Upper lobe of right lung (tissue), 1 donor: ENCODE measurements at places on chromosomes 3 and 15. TPM values are rescaled to one million over a fixed set of nuclear protein-coding genes. Genes with fewer than 3 reads are reported as not detected.

DNA sequence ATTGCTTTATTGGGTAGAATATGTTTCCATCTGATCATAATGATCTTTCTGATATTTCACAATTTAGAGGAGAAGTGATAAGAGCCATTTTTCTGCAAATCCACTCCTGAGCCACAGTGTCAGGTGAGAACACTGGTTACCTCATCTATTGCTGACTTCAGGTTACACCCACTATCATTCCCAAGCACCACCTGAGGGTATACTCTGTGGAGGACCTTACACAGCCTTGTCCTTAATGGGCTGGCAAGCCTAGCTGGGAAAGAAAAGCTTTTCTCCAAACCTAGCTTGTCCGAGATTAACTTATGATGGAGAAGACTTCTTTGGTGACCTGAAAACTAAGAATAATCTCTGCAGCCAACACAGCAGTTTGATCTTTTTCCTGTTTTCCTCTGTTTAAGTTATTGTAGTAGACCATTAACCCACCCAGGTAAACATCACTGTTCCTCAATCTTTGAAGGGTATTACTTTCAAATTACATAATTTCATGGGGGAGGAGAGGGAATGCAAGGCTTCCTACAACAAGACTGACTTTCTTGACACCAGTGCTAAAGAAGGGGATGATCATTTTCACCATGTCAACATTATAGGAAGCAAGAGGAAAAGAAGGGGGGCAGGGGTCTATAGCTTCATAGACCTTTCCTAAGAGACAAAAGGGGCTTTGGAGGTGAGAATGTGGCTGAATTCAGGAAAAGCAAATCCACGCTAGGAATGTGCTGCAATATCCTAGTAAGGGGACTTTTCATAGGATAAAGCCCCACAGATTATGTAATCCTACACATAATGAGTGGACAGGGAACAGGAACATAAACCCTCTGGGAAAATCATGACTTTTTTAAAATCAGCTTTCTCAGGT is 1.7 kb downstream of the NCEH1 start:
- no peaks in the 10 kb centered on the region for H3K36me3 ChIP-seq
- peak overlapping the region; percentile 91 for H3K27ac ChIP-seq
- peak overlapping the region; percentile 88 for H3K4me3 ChIP-seq
- H3K27me3 ChIP-seq: no peaks in the 10 kb centered on the region
- DNase-seq: no peak

DNA sequence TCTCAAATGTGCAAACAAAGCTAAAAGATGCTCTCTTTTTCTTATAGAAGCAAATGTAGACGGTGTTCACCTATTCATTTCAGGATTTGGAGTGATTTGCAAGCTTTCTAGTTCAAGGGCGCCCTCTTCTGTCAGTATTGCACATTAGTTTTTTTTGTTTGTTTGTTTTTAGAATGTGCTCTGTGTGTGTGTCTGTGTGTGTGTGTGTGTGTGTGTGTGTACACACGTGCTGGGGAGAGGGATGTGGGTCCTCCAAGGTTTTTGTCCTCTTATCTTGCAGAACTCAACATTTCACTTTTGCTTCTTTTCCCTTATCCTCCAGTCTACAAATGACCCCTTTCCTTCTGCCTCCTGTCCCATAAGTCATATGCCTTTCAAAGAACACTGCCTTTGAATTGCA is 23.5 kb downstream of the DNAH1 start:
- no peak overlapping the region for H3K27ac ChIP-seq
- no peaks in the 10 kb centered on the region for H3K4me1 ChIP-seq
- no peak overlapping the region for H3K4me3 ChIP-seq
- DNase-seq: no peak
- H3K27me3 ChIP-seq: no peaks in the 10 kb centered on the region
- H3K36me3 ChIP-seq: peaks cover 4% of the 10 kb centered on the region

- H3K4me1 ChIP-seq: no peaks in the 10 kb centered on the region
- no peak for DNase-seq
- no peaks in the 10 kb centered on the region for H3K36me3 ChIP-seq
- no peak overlapping the region for H3K27ac ChIP-seq
Measured at GRCh38 chr3:111521891-111522290, 20.1 kb upstream of the CD96 start.

- H3K4me3 ChIP-seq: no peak overlapping the region
- DNase-seq: no peak
- no peak overlapping the region for H3K27ac ChIP-seq
Measured at GRCh38 chr15:92243227-92243626, 150.5 kb upstream of the ST8SIA2 start.

GRCh38 chr15:70892002-70892911 is at the start of the genes LRRC49 and THAP10:
LRRC49 (plus strand) TSS chr15:70892826; CDS start chr15:70892895, 69 bp downstream.
THAP10 (minus strand) TSS chr15:70892433; CDS start chr15:70892272, 161 bp downstream.
- DNase-seq: peak; percentile 92
- peak within 1 kb of the TSS; percentile 67 for H3K4me3 ChIP-seq
- H3K36me3 ChIP-seq: peaks cover 7% of the 10 kb centered on the region
- peaks cover 5% of the 10 kb centered on the region for H3K4me1 ChIP-seq

DNA sequence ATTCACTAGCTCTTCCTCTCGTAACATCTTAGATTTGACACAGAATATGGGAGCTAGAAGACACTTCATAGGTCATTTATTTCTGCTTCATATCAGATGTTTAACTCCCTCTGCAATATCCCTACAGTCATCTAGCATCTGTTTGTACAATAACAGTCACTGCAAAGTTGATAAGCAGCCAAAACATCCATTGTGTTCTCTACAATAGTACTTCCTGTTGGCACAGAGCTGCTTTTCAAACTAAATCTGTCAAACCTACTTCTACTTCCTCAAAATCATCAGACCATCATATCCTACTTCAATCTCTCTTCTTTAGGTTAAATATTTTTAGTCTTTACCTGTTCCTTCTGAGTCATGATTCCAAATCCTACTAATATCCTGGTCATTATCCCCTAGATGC is 233.2 kb downstream of the FGF12 start:
- H3K36me3 ChIP-seq: no peaks in the 10 kb centered on the region
- no peaks in the 10 kb centered on the region for H3K4me1 ChIP-seq
- no peak for DNase-seq
- no peak overlapping the region for H3K4me3 ChIP-seq

Gene ECE2
- total RNA-seq: not detected

Gene FBXL2
- 7.6 TPM for total RNA-seq

- H3K36me3 ChIP-seq: no peaks in the 10 kb centered on the region
- H3K4me3 ChIP-seq: no peak overlapping the region
- no peak overlapping the region for H3K27ac ChIP-seq
- H3K27me3 ChIP-seq: peaks cover 7% of the 10 kb centered on the region
Measured at GRCh38 chr3:118817748-118818165, 216.9 kb downstream of the IGSF11 start.

DNA sequence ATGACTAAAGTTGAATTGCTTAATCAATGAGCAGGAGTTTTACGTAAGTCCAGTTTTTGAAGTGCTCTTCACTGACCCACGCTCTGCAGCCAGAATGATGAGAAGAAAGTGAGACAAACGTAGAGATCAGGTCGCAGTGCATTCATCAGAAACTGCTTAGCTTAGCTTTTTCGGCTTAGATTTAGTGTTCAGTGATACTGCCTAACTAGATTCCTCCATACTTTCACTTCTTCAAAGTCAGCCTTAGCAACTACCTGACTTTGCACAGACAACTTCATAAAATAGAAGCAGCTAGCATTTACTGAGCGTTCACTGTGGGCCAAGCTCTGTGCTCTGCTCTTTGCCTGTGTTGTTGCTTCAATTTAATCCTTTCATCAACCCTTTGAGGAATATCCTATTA is 116.1 kb downstream of the KCNH8 start:
- no peak overlapping the region for H3K4me3 ChIP-seq
- no peak overlapping the region for H3K27ac ChIP-seq
- H3K4me1 ChIP-seq: no peaks in the 10 kb centered on the region
- H3K36me3 ChIP-seq: no peaks in the 10 kb centered on the region
- DNase-seq: no peak

DNA sequence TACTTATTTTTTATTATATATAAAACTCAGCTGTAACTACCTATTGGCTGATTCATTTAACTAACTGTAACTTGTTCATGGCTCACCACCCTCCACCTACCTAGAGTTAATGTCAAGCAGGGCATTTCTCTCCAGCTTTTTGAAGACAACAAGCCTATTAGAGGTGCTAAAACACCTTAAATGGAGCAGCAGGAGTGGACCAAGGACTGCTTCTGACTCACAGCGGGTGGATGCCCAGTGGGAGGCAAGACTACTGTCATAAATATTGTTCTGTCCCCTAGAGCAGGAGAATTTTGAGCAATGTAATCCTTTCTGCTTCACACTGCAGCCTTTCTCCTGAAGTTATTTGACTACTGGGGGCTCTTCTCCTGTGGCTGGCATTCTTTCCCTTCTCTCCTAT is 146.9 kb downstream of the CLSTN2 start:
- H3K36me3 ChIP-seq: no peaks in the 10 kb centered on the region
- no peak overlapping the region for H3K27ac ChIP-seq
- DNase-seq: no peak
- no peaks in the 10 kb centered on the region for H3K4me1 ChIP-seq

DNA sequence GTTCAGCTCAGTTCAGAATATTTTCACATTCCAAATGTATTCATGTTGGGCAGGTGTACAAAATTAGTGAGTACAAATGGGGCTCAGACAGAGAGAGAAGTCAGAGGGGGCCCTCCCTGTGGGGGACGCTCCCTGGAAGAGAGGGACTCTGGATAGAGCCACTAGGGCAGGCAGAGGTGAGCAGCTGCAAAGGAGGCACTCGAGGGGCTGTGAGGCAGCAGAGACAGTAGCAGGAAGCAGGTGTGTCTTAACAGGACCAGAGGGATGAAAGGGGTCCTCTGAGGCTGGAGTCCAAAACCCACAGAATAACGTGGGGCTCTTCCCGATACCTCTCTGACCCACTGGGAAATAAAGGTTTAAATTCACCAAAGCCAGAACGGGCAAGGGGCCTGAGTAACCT is 127.1 kb downstream of the MEGF11 start:
- DNase-seq: no peak
- H3K27ac ChIP-seq: no peak overlapping the region
- H3K36me3 ChIP-seq: no peaks in the 10 kb centered on the region
- peaks cover 1% of the 10 kb centered on the region for H3K4me1 ChIP-seq
- peaks cover 7% of the 10 kb centered on the region for H3K27me3 ChIP-seq

Gene B3GALNT1
- total RNA-seq: 17.6 TPM

DNA sequence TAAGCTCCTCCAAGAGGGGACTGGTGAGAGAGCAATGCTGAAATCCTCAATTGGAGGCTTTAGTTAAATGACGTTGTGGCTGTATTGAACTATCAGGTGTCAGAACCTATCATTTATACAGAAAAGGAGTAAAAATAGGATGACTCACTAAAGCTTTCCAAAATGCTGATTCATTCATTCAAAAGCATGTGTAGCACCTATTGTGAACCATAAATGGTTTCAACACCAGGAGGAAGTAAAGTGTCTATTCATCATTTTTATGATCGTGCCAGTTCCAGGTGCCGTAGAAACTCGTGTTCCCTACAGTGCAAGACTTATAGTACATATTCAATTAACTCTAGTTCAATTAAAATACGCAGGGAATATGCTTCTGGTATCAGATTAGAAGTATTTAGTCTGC is 66.5 kb upstream of the ARRDC4 start:
- no peaks in the 10 kb centered on the region for H3K27me3 ChIP-seq
- no peaks in the 10 kb centered on the region for H3K36me3 ChIP-seq
- no peak for DNase-seq
- no peak overlapping the region for H3K4me3 ChIP-seq
